NCI-H510A (cell line): ENCODE measurements at places on chromosomes 1 and 21.

GRCh38 chr1:175554586-175554985, 188.8 kb downstream of the TNR start:
- DNase-seq: no peak

DNA sequence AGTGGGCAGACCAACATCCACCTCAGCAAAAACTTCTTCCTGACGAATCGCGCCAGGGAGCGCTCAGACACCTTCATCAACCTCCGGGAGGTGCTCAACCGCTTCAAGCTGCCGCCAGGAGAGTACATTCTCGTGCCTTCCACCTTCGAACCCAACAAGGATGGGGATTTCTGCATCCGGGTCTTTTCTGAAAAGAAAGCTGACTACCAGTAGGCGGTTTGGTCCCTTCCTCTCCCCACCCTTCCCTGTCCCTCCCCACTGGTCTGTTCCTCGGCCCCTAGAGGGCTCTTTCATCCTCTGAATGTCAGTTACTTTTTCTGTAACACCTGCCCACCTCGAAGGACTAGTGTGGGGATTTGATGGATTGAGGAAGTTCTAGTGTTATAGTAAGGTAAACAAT, 46.9 kb downstream of the CAPN2 start:
- DNase-seq: no peak

- DNase-seq: no peak
These were observed 39.8 kb downstream of the EDARADD start for GRCh38 chr1:236433819-236434315.

GRCh38 chr1:168979276-168979675, 127.2 kb upstream of the ATP1B1 start:
- no peak for DNase-seq
